ENCODE measurements at places on chromosomes 3 and 15. TPM values are rescaled to one million over a fixed set of nuclear protein-coding genes. Genes with fewer than 3 reads are reported as not detected.

FANCD2OS gene
- not detected for total RNA-seq

P2RY13 gene
- not detected for total RNA-seq

SPINK8 gene
- total RNA-seq = not detected

GOLGA8T gene
- total RNA-seq = 0.28 TPM

CHRNA7 gene
- total RNA-seq = 0.19 TPM

TEX55 gene
- not detected for total RNA-seq

CLPX gene
- 29.9 TPM for total RNA-seq

ADAMTS17 gene
- total RNA-seq = 0.28 TPM

GATM gene
- total RNA-seq = 0.56 TPM

PROK2 gene
- total RNA-seq = not detected

ZNF385D gene
- total RNA-seq = 0.96 TPM

NMNAT3 gene
- 0.19 TPM for total RNA-seq

POTEB3 gene
- not detected for total RNA-seq

C2CD4B gene
- 0.28 TPM for total RNA-seq

DOCK3 gene
- 0.28 TPM for total RNA-seq

ACTRT3 gene
- 3.1 TPM for total RNA-seq

SLC22A13 gene
- total RNA-seq = 0.58 TPM

IL17RB gene
- under 0.01 TPM for total RNA-seq

SEMA3B gene
- 2.8 TPM for total RNA-seq

THPO gene
- total RNA-seq = 0.28 TPM

NEK10 gene
- total RNA-seq = 27.6 TPM

GPR149 gene
- not detected for total RNA-seq

EIF5A2 gene
- 17.5 TPM for total RNA-seq

ZNF860 gene
- total RNA-seq = 0.85 TPM

GCHFR gene
- total RNA-seq = 0.38 TPM

CPB1 gene
- not detected for total RNA-seq

CATSPER2 gene
- total RNA-seq = 0.96 TPM

ZKSCAN7 gene
- total RNA-seq = 5.2 TPM

GPD1L gene
- total RNA-seq = 12.7 TPM

OR5H6 gene
- not detected for total RNA-seq

AADACL2 gene
- not detected for total RNA-seq

SLITRK3 gene
- total RNA-seq = not detected

RNF111 gene
- total RNA-seq = 10.5 TPM

LCMT2 gene
- total RNA-seq = 12.3 TPM

ZNF502 gene
- 4.0 TPM for total RNA-seq

RAD51 gene
- total RNA-seq = 1.1 TPM

C3orf20 gene
- total RNA-seq = under 0.01 TPM

LYZL4 gene
- 0.19 TPM for total RNA-seq

DCBLD2 gene
- 809 TPM for total RNA-seq

SCAANT1 gene
- total RNA-seq = not detected

OR5K2 gene
- not detected for total RNA-seq

FEZF2 gene
- not detected for total RNA-seq

VPS8 gene
- 42.0 TPM for total RNA-seq

EPHB1 gene
- total RNA-seq = 0.56 TPM

C3orf49 gene
- not detected for total RNA-seq
